COR-L47 (cell line): ENCODE measurements at places on chromosomes 4 and X.

- DNase-seq: no peak
Observed at GRCh38 chr4:165204462-165204830, 2.9 kb upstream of the KLHL2 start.

DNA sequence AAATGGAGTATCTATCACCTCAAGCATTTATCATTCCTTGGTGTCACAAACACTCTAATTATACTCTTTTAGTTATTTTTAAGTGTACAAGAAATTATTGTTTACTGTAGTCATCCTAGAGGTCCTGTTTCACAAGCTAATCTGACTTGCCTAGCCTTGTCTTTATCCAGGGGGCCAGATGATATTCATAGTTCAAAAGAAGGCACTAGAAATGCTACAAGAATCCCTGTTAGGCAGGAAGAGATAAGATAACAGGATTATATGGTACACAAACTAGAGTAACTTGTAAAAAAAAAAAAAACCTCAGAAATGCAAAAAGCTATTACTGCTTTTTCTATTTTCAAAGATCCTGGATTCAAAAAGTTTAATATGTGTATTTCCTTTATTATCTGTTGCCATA is 95.8 kb downstream of the MBNL3 start:
- DNase-seq: no peak

DNA sequence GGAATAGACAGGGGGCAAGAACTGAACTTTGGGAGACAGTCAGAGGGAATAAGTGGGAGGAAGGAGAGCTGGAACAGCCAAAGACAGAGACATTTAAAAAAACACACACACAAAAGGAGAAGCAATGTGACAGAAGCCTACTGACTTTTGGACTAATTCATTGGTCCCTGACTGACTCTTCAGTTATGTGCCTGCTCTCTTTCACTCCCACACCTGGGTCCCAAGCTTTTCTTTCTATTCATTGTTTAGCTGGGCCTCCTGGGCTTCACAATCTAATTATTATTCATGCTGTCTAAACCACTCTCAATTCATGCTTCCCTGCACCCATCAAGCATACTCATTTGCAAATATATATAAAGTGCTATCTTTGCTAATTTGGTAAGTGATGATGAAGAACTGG is 139.2 kb upstream of the IRS4 start:
- DNase-seq: no peak

GRCh38 chr4:141158219-141158618 is 24.9 kb upstream of the RNF150 start:
- peak; percentile 22 for DNase-seq

DNA sequence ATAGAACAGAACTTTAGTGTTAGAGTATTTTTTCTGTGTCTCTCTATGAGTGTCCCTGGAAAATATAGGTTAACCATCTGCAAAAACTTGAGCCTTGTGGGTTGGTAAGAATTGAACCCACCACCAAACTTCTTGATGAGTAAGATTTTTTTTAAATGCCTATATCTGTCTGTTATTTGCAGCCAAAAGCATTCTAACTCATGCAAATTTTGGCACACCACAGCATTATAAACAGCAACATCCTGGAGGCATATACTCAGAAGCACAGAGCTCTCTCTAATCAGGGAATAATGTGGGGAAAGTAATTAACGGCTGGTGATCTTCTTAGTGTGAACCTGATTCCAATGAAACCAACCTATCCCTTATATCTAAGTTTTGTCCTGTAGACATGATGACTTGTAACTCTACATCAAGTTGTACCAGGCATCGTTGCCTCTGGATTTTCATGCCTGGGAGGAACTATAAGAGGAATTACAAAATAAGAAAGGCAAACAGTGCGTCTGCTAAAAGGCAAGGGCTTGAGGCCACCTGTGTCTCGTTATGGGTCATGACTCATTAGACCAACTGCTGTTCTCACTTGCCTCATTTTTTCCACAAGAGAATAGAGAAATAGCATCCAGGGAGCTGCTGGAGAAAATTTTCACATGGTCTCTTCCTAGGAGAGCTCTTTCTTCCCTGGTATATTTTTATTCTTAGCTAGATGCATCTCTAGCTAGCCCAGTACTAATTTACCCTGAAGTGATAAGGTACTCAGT is 202.4 kb downstream of the CHIC2 start:
- DNase-seq: no peak

GRCh38 chr4:55010550-55010949 is 114.8 kb downstream of the KDR start:
- DNase-seq: no peak
